T-helper 1 cell (primary cell): ENCODE measurements at places on chromosomes 3 and 15.

DNA sequence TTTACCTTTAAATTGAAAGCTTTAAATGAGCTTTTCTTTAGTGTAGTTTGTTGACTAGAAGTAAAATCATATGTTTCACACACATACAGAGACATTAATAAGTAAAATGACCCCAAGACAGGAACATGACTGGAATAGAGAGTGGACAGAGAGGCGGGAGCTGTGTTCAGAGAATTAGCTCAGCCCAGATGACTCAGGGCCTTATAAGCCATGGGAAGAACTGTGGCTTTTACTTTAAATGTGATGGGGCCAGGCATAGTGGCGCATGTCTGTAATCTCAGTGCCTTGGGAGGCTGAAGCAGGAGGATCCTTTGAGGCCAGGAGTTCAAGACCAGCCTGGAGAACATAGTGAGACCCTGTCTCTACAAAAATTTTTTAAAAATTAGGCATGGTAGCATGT is 26.7 kb downstream of the SACM1L start:
- no peak for DNase-seq

GRCh38 chr3:197317250-197317963 is 19.0 kb upstream of the DLG1 start:
- no peak for DNase-seq

DNA sequence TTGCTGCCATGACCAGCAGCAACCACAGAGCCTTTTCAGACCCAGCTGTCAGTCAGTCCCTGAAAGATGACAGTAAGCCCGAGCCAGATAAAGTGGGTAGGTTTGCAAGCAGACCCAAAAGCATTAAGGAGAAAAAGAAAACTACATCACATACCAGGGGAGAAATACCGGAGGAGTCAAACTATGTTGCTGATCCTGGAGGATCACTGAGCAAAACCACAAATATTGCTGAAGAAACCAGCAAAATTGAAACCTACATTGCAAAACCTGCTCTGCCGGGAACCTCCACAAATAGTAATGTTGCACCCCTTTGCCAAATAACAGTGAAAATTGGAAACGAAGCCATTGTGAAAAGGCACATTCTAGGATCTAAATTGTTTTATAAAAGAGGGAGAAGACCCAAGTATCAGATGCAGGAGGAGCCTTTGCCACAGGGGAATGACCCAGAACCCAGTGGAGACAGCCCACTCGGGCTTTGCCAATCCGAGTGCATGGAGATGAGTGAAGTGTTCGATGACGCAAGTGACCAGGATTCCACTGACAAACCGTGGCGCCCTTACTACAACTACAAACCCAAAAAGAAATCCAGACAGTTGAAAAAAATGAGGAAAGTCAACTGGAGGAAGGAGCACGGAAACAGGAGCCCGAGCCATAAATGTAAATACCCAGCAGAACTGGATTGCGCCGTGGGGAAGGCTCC is 42.1 kb upstream of the RASA2 start:
- DNase-seq = no peak

GRCh38 chr3:129507181-129507831 is 21.1 kb upstream of the RHO start:
- no peak for DNase-seq

GRCh38 chr3:63405882-63406281 is 127.8 kb downstream of the SYNPR start:
- DNase-seq = no peak

DNA sequence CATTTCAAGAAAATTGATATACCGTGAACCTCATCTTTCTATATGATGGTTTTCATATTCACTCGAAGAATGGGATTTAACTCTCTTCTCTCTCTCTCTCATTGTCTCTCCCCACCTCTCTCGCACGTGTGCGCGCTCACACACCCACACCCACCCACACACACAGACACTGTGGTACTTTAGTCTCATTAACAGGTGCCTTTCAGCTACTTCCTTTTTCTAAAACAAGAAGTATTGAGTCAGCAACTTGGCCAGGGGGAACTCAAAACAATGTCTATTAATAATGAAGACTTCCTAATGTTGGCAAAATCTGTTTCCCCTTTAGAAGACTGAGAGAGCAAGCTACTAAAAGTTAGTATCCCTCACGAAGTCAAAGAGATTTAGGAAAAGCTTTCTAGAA is 150.7 kb downstream of the TMCO5A start:
- DNase-seq = no peak

DNA sequence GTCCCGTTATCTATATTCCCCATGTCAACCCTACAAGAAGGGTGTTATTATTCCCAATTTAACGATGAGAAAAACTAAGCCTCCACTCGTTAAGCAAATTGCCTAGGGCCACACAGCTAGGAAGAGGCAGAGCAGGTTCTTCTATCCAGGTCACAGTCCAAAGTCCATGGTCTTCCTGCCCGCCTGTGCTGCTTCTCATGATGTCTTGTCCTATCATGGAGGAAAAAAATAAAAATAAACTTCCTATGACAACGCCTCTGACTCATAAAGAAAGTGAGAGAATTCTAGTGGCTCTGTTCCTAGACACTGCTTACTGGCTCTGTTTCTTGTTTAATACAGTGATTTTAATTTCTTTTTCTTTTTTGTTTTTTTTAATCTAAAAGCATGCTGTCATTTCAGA is 9.7 kb downstream of the COL8A1 start:
- no peak for DNase-seq

DNA sequence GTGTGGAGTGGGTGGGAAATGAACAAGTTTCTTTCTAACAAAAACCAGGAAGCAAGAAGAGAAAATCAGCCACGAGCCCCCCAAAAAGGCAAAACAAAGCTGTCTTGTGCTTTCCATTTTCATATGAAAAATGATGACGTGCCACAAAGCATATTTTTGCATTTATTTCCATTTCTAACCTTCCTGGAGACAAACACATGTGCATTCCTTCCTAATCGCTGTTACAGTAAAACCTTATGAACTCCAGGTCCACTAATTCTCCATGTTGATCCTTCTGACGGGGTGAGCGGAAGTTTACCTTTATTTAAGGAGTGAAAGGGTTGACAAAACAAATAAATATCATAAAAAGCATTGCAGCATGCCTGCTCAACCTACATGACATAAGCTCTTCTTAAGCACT is 211.5 kb downstream of the RORA start:
- DNase-seq = no peak

DNA sequence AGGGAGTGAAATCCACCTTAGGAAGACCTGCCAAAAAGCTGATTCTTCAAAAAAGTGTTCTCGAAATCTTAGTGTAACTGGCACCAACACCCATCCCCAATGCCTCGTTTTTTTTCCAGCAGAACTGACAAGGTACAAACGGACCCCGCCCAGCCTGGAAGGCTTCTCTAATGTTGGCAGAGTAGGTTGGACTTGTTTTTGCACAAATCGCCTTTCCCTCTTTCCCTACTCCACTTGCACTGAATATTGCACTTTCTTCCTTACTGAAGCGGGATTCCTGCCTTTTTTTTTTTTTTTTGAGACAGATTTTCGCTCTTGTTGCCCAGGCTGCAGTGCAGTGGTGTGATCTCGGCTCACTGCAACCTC is 544 bp upstream of the TIMMDC1 start:
- DNase-seq = no peak

- DNase-seq = no peak
These were observed 59.6 kb upstream of the LMCD1 start for GRCh38 chr3:8441969-8442559.

DNA sequence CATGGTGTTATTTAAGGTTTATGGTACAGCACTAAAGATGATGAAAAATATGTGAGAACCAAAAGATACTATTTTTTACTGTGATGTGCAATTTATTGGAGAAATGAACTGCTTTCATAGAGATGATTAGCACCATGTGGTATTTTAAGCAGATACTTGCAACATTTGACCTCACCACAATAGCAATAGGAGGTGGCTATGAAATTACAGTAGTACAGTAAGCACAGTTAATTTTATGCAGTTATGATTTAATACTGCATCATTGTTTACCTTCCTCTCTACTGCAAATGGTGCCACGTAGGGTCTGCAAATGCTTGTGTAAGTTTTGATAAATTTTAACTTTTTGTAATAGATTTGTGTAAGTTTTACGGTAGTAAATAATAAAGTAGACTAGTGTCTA is 14.0 kb downstream of the PYGO1 start:
- DNase-seq = no peak

DNA sequence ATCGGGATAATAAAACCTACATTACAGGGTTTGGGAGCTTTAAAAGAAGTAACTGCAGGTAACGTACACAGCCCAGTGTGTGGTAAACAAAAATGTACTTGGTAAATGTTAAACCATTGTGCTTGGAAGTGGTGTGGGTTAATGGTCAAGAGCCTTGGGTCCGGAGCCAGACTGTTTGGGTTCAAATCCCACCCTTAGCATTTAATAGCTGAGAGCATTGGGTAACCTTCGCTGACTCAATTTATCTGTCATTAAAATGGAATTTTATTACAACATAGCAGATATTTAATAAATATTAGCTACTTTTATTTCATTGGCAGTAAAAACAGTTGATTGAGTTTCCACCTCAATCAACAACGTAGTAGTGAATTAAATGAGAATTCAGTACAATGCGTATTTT is 1.5 kb downstream of the FSTL1 start:
- no peak for DNase-seq

DNA sequence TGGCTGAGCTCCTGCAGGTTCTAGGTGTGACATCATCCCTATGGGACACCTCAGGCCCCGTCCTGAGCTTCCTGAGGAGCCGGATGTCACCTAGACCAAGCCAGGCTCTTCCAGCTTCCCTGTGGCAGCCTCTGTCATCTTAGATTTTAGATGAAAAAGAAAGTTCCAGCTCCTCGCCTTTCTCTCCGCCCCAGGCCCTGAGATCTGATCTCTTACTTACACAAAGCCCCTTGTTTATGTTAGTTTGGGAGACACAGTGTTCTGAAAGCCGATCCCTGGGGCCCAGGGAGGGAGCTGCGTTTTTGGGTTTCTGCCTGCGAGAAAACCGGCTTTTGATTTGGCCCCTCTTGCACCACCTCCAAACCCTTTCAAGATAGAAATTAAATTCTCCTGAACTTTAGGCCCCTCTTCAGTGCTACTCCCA is 40.2 kb upstream of the FAM107A start:
- no peak for DNase-seq

DNA sequence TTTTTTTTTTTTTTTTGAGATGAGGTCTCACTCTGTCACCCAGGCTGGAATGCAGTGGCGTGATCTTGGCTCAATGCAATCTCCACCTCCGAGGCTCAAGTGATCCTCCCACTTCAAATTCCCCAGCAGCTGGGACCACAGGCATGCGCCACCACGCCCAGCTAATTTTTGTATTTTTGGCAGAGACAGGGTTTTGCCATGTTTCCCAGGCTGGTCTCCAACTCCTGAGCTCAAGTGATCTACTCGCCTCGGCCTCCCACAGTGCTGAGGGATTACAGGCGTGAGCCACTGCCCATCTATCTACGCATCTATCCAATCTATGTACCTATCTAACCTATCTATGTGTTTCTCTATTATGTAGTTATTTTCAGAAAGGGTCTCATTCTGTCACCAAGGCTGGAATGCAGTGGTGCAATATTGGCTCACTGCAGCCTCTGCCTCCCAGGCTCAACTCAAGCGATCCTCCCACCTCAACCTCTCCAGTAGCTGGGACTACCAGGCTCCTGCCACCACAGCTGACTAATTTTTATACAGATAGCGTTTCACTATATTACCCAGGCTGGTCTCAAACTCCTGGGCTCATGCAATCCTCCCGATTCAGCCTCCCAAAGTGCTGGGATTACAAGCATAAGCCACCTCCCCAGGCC is 20.2 kb upstream of the GPX1 start:
- no peak for DNase-seq
